Brain (organoid and tissue), 16 donors: ENCODE measurements at places on chromosomes 13 and 19. TPM values are rescaled to one million over a fixed set of nuclear protein-coding genes. Genes with fewer than 3 reads are reported as not detected.

The MIA gene
- polyA plus RNA-seq = not detected

The COLGALT1 gene
- polyA plus RNA-seq = 28.8 TPM

The RABAC1 gene
- polyA plus RNA-seq = 203 TPM

The C1QTNF9 gene
- not detected for polyA plus RNA-seq

The CD320 gene
- 131 TPM for polyA plus RNA-seq

DNA sequence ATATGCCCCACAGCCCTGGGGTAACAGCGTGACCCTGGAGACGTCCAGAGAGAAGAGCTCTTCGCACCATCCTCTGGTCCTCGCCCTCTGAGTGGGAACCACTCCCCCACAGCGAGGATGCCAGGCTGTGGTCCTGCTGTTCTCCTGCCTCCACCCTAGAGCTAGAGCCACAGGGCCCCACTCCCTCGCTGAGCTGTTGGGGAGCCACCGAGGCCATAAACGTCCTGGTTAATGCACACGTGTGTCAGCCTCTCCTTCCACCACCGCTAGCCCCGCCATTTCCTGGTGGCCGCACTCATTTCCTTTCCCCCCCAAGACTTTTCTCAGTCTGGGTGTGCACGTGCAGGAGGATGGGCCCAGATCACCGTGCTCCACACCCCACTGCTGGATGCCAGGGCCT, 11.5 kb downstream of the CEACAM16 start:
- no peak for DNase-seq

GRCh38 chr19:44905437-44906160, at the start of gene APOE:
Gene APOE, plus strand, starts transcription at chr19:44905796. Its CDS starts 829 bp downstream, at chr19:44906625.
- no peak for DNase-seq

GRCh38 chr13:43661161-43661830, 125.5 kb downstream of the ENOX1 start:
- peak; percentile 92 for DNase-seq

DNA sequence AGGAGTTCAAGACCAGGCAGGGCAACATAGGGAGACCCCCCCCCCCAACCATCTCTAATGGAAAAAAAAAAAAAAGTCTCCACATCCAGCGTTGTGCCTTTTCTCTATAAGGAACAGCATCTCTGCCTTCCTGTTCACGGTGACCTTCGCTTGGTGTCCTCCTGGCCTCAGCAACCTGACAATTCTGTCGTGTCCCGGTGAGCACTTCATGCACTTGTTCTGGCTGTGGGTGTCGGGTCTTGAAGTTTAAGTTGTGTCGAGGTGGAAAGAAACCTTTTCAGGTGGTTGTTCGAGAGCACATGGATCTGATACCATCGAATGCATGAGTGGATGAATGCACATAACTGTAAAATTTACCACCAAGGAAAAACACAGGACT, 594 bp downstream of the ZNF559 start:
- no peak for DNase-seq

- DNase-seq = no peak
These were observed 122.9 kb upstream of the SPRY2 start for GRCh38 chr13:80463673-80464352.

DNA sequence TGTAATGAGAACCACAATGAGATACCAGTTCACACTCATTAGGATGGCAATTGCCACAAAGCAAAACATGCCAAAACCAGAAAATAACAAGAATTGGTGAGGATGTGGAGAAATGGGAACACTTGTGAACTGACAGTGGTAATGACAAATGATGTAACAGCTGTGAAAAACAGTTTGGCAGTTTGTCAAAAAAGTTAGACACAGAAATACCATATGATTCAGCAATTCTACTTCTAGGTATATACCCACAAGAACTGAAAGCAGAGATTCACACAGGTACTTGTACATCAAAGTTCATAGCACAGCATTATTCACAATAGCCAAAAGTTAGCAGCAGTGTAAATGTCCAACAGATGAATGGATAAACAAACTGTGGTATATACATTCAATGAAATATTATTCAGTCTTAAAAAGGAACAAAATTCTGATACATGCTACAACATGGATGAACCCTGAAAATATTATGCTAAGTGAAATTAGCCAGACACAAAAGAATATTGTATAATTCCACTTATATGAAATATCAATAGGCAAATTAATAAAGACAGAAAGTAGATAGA, 96.5 kb downstream of the UGGT2 start:
- no peak for DNase-seq

GRCh38 chr19:11463391-11463790, 17.5 kb downstream of the ELAVL3 start:
- no peak for DNase-seq

- DNase-seq = no peak
These were observed 77.8 kb downstream of the TSHZ3 start for GRCh38 chr19:31271306-31271911.

- no peak for DNase-seq
These were observed 19.6 kb upstream of the C19orf33 start for GRCh38 chr19:38284422-38284821.

GRCh38 chr13:70732611-70733010, 624.4 kb upstream of the KLHL1 start:
- no peak for DNase-seq

- no peak for DNase-seq
These were observed 25.5 kb downstream of the RYR1 start for GRCh38 chr19:38458991-38459390.

DNA sequence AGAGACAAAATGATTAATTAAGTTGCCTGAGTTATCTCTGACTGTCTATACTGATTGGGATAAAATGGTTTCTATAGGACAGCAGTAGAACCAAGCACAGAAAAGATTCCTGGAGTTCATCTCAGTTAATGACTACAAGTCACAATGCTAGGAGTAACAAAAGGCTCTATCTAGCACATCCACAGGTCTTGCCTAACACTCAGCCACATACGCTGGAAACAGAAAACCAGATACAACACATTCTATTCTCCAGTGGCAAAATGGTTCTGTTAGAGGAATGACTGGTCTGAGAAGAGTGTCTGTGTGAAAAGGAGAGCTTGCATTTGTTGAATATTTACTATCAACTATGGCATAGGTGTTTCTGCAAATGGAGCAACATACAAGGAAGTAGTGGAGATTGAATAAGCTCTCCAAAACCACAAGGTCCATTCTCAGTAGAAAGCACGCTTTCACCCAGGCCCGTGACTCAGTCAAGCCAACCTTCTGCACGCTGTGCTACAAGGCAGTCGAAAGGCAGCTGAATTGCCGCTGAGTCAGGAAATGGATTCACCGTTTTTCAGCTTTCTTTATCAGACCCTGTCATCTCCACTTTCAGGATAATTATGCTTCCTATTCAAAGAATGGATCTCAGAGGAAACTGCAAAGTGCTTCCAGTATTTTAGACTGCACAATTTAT, 761.5 kb downstream of the EFNB2 start:
- peak; percentile 18 for DNase-seq

DNA sequence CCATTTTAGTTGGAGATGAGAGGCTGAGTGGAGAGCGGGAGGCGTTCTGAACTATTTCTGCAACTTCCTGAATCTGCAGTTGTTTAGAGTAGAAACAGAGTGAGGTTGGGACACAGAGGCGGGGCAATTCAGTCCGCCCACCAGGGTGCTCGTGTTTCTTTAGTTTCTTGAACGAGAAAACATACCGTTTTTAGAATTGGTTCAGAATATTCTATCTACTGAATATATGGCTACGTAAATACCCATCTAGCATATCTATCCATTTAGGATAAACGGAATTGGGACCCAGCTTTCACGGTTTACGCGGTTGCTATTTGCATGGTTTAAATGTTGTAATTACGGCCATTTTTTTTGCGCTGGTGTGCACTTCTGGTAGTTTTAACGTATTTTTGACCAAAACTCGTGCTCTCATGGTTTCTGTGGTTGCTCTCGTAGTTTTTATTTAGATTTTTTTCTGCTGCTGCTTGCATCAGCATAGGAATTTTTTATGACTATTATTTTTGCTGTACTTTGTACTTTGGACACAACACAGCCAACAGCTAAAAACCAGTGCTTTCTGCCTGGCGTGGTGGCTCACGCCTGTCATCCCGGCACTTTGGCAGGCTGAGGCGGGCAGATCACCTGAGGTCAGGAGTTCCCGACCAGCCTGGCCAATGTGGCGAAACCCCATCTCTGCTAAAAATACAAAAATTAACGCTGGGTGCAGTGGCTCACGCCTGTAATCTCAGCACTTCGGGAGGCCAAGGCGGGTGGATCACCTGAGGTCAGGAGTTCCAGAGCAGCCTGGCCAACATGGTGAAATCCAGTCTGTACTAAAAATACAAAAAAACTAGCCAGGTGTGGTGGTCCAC, 32.7 kb downstream of the TIMM13 start:
- no peak for DNase-seq

- DNase-seq = no peak
These were observed 46.8 kb downstream of the TEX26 start for GRCh38 chr13:30978981-30979956.

DNA sequence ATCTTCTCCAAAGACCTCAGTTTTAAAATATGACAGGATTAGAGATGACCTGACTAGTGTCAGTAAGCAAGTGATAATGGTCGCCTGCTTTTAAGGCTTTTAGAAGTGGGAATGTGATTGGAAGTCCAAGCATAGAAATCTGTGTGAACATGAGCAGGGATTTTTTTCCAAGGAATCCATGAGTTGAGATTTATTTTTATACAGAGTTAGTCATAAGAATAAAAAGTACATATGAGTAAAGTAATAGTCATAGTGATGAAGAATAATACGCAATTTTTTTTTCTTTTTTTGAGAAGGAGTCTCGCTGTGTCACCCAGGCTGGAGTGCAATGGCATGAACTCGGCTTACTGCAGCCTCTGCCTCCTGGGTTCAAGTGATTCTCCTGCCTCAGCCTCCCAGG, 1.6 kb downstream of the ZNF546 start:
- no peak for DNase-seq

DNA sequence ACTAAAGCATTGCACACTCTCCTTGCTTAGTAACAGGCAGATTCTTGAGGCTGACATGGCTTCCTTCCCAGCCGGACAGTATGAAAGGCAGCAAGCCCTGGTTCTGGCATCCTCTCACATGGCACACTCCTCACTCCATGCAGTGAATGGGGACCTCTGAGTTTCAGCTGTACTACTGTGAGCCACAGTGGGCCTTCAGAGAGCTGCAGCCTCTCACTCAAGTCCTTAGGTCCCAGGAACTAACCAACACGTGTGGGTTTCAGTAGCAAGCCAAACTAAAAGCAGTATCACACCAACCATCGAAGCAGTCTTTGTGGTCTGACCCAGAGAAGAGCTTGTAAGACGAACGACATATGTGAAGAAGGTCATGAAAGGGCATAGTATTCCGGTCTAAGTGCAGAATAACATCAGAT, 128.2 kb downstream of the TBC1D4 start:
- peak; percentile 44 for DNase-seq
